ENCODE measurements at places on chromosomes 16 and 17.

DNA sequence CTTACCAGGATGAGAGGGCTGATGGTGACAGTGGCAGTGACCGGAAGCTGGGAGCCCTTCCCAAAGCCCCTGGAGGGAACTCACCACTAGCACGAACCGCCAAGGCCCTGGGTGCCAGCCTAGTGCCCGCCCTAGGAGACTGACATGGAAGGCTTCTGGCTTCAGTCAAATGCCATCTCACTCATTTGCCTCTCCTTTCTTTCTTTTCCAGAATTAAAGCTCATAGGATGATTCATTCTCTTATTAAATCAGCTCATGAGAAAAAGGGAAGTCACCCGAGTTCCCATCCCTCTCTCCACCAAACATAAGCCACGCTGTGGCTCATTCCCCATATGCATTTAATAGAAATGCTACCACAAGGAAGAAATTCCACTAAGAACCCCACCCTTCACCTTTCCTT, 12.1 kb downstream of the CUEDC1 start:
- DNase-seq: no peak

GRCh38 chr16:57643147-57643874, 14.9 kb downstream of the ADGRG1 start:
- DNase-seq: no peak

DNA sequence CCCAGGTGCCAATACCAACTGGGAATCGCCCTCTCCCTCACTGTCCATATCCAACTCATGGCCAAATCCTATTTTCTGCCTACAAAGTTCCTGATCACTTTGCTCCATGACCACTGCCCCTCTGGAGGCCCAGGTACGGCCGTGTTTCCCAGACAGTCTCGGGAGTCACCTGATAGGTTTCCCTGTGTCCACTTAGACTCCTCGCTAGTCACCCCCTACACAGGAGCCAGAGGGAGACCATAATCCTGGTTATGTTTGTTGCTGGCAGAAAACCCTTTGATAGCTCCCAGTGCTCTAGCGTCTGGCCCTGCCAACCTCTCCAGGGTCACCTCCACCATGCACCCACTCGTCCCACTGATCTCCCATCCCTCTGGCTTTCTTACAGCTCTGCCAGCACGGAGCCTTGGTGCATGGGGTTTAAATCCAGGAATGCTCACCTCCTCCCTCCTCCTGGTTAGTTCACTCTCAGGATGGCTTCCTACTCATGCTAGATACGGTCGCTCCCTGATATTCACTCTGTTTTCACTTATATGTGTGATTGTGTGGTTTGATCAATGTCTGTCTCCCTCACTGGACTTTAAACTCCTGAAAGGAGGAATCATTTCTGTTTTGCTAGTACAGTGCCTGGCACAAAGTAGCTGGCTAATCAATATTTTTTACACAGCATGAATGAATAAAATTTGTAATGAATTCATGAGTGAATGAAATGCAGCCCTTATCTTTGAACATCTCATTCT, 7.5 kb upstream of the CALB2 start:
- no peak for DNase-seq

DNA sequence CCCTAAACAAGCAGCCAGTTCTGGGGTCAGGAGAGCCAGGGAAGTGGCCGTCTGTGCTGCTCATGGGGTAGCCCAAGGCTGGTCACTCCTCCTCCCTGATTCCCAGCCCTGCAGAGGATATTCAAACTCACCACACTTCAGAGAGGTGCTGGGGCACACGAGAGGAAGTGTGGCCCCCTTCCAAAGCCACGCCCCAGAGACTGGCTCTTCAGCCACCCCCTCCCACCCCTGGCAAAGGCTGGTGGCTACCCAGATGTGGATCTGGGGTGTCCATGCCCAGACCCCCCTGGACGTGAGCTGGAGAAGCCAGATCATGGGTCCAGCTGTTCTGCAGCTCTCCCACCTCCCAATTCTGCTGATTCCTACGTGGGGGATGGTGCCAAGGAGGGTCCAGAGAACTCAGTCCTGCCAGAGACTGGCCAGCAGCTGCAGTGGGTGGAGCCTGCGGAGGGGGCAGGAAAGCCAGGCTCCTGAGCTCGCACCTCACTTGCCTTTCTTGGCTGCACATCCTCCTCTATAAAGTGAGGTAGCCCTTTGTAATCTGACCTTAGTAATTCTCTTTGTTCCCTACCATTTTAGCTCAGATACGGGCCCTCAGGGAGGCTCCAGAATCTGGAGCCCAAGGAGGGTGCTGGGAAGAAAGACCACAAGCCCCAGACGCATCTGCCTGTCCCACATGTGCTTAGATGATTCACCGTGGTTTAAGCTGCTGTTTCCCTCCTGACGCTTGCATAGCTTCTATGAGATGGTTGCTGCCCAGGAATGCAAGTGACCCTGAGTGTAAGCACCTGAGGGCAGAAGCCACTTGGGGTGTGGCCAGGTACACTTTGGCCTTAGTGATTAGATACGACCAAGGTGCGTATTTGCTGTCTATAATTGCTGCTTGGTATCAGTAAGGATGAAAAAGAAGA, 15.3 kb downstream of the SDK2 start:
- DNase-seq: no peak

DNA sequence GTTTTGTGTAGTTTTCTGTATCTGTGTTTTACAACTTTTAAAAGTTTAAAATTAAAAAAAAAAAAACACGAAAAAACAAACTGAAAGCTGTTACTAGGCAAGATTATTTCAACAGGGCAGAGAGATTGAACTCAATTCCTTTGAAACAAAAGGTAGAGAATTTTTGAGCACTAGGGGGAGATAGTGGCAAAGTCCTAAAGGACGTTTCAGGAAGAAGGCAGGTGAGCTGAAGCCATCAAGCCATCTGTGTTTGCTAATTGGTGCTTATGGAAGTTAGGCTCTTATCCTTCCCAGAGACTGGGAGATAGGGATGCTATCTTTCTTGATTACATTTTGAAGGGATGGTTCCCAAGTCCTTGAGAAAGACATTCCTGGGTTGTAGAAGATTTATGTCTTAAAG, 70.6 kb upstream of the CLEC3A start:
- DNase-seq: peak; percentile 52

DNA sequence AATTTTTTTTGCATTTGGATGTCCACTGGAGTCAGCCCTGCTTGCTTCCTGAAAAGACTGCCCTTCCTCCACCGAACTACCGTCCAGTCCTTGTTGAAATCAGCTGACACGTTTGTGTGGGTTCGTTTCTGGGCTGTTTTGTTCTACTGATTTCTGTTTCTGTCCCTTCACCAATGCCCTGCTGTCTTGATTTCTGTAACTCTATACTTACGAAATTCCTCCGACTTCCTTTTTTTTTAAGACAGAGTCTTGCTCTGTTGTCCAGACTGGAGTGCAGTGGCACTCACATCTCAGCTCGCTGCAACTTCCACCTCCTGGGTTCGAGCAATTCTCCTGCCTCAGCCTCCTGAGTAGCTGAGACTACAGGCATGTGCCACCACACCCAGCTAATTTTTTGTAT, 8.4 kb upstream of the GAA start:
- DNase-seq: no peak

- no peak for DNase-seq
Measured at GRCh38 chr16:53094013-53094630, 39.3 kb downstream of the CHD9 start.

DNA sequence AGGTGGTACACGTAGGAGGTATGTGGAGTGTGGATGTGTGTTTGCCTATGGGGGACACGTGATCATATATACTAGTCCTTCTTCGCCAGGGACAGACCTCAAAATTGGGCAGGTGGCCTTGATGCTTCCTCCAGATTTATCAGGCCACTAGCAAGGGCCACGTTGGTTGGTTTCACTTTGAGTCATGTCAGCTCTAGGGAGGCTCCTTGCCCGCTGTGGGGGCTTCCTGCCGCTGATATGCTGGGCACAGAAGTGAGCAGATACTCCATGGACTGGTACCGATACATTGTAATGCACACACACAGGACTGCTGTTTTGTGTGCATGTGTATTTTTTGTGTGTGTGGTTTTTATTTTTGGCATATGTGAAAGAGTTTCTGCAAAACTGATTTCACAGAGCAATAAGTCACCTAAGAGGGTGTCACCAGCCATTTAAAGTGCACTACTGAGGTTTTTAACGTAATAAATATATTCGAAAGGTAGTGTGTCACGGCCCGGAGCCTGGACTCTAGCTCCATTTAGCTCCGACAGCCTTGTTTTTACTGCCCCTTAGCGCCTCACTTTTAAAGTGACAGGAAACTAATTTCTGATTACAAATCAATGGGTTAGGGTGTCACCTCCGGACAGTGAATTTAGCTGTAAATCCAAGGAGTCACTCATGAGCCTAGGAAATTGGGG, 605.5 kb upstream of the SALL1 start:
- DNase-seq: no peak

GRCh38 chr16:85162478-85163277, 50.4 kb upstream of the CIBAR2 start:
- DNase-seq: no peak

- peak; percentile 80 for DNase-seq
Measured at GRCh38 chr16:83899272-83899897, 470 bp downstream of the MLYCD start.

GRCh38 chr17:11598274-11599221, at the start of gene DNAH9:
TSS of gene DNAH9 (plus strand) at chr17:11598470. CDS start at chr17:11598499, 29 bp downstream.
- DNase-seq: peak; percentile 85

GRCh38 chr16:58025351-58026138, at the start of gene MMP15:
TSS of gene MMP15 (plus strand) at chr16:58025754. CDS start at chr16:58026351, 597 bp downstream.
- DNase-seq: peak; percentile 89

- DNase-seq: no peak
Measured at GRCh38 chr16:1745900-1746692, 25.2 kb downstream of the NME3 start.

DNA sequence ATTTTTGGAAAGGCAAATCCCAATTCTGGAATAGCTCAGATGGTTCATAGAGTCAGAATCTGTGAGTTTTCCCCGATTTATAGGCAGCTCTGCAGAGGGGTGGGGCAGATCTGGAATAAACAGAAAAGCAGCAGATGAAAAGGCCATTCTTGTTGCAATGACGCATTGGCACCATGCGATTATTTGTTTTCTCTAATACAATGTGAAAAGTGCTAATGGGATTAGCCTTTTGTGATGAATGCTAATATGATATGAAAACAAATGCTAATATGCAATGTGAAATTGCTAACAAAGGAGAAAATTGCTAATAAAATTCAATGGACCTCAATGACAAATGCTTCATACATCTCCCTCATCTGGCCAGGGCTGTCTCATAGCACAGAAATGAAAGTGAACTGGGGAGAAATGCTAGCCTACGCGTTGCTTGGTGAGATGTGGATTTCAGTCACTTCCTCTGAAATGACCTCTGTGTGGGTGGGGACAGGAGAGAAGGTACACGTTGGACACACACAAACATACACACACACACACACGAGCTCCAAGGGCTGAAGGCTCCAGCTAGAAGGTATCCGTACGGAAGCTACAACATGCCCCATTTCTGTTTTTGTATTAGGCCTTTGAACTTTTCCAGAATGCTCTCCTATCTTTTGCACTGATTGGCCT, 394.5 kb downstream of the XYLT1 start:
- DNase-seq: no peak

GRCh38 chr17:16281351-16281750, 64.3 kb downstream of the PIGL start:
- DNase-seq: no peak

- DNase-seq: no peak
Measured at GRCh38 chr17:14150619-14151018, 81.3 kb downstream of the COX10 start.

DNA sequence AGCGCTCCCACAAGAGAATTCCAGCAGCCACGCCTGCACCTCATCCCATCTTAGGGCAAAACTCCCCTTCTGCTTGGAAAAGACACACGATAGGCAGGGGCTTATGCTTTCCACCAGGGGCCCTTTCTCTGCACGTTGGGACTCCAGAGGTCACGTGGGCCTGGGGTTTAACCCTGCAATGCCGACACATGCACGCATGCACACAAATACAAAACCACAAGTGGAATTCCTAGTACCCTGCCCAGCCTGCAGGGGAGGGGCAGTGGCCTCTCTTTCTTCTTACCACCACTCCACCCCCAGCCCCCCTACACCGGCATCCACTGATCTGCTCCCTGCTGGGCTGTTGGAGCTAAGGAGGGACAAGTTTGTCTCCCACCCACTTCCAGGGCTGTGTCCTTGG, 16.8 kb upstream of the CCDC182 start:
- DNase-seq: no peak

DNA sequence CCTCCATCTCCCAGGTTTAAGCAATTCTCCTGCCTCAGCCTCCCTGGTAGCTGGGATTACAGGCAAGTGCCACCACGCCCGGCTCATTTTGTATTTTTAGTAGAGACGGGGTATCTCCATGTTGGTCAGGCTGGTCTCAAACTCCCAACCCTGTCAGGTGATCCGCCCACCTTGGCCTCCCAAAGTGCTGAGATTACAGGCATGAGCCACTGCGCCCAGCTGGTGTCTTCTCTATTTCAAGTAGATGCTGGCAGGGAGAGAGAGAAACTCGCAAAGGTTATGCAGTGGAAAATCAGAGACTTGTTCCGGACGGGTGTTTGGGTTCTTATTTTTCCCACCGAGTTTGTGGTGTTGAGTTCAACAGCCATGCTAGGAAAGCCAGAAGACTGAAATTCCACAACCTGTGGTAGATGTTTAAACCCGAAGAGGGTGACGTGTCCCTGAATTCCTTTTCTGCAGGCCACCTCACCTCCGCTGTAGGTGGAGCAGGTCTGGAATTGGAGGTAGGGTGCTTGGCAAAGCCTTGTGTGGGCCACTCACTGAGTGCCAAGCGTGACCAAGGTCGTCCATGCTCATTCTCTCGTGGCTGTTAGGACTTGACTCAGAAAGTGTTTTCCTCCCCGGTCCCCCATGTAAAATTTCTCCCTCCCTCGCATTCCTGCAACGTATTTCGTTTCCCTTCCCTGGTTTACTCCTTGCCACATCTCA, 7.3 kb upstream of the ZDHHC7 start:
- DNase-seq: no peak

- DNase-seq: no peak
Measured at GRCh38 chr17:80649200-80649644, 104.6 kb downstream of the RPTOR start.

DNA sequence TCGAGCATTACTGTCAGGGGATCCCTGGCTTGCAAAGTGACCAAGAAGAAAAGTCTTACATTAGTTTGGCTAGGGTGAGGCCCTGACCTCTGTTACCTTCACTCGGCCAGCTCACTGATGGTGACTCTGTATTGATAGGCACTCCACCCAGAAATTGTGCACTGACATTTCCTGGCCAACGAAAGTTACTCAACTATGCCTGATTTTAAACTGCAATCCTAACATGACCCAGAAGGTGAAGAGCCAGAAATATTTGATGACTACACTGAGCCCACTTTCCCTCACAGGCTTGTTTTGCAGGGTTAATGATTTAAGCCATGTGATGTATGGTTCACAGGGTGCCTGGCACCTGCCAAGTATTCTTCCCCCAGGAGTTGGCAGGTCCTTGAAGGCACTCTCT, 208.2 kb upstream of the MAF start:
- no peak for DNase-seq

Measured in D341Med (cell line).